Hypothalamus (tissue), 51 donors: ENCODE measurements at places on chromosomes 6 and 20.

DNA sequence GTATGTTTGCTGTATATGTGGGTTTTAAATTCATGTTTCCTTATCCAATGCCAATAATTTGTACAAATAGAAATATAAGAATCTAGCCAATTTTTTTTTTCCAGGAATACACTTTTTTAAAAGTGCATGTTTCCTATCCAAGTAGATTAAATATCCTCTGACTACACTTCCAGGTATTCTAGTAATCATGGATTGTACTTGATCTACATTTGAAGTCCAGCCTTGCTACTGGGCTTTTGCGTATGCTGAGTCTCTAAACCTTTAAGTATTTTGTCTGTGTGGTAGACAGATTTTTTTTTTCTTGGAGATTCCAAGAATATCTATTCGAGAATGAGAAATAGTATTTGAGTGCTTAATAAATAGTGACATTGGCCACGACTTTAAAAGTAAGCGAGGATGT, 188.3 kb downstream of the SASH1 start:
- DNase-seq = no peak

DNA sequence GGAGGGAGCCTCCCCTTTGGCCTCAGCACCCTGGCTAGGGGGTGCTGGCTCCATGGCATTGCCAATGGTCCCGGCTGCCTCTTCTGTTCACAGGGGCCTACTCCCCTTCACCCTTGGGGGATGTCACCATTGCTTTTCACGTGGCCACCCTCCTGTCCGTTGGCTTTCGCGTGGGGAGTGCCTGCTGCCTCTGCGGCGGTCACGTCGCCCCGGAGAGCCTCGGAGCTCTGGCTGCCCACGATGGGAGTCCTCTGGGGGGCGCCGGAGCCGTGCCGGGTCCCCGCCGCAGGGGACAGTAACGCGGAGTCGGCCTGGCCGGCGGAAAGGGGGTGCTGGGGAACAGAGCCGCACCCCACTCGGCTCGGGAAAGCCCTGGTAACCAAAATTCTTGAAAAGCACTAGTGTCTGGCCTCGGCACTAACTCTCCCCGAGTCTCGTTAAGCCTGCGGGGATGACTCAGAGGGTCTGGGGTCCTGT, 661 bp upstream of the HEBP2 start:
- DNase-seq = peak; percentile 32

DNA sequence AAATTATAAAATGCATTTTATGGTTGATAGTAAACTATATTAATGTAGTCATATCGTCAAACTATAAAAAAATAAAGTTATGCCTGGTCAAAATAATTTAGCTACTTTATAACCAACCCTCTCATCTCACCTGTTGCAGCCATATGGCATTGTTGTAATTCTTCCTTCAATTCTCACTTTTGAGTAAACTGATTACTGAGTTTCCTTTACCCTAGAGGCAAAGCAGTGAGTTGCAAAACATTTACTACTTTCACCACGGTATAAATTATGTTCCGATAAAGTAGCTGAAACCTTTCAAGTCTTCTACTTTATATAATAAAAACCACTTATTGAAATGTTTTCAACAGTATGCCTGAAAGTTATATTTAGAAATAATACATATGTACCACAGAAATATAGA, 113.8 kb downstream of the AHI1 start:
- no peak for DNase-seq

DNA sequence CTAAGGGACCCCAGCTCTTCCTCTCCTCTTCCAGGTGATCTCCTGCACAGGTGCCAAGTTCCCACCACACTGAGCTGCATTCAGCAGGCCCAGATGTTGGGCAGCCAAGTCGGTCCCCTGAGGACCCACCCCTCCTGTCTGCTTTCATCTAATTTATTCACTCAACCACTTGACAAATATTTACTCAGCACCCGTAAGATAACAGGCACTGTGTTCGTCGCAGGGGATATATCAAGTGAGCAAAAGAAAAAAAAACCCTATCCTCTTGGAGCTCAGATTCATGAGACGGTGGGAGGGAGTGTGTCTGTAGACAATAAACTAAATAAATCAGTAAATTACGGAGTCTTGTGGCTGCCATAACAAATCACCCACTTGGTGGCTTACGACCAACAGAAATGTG, 143.6 kb downstream of the MRPL14 start:
- no peak for DNase-seq

DNA sequence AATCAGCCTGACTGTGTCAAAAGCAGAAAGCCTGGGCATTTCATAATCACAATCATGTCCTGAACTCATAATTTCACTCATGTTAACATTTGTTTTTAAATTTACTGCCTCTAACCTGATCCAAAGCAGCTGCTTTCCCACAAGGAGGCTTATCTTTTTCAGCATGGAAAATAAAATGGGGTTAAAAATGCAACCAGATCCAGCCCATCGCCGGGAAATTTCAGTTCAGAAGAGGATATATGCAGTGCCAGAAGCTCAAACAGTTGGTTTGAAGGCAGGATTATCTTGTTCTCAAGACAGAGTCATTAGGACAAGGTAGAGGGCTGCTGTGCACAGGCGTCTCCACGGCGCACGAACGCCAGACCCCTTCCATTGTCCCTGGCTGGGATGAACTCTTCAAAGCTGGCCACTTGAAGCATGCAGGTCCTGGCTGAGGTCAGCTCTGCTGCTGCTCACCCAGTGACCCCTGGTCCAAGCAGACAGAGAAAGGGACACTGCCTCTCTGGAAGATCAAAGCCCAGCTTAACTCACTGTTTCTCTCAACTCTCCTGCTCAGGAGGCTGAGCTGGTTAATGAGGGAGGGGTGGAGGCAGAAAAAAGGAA, 191.1 kb upstream of the HEY2 start:
- no peak for DNase-seq

- no peak for DNase-seq
Measured at GRCh38 chr6:49524541-49524940, 24.8 kb downstream of the GLYATL3 start.

GRCh38 chr6:24272553-24272952, 85.3 kb downstream of the DCDC2 start:
- no peak for DNase-seq

- no peak for DNase-seq
Measured at GRCh38 chr6:124738482-124738881, 223.8 kb upstream of the RNF217 start.

DNA sequence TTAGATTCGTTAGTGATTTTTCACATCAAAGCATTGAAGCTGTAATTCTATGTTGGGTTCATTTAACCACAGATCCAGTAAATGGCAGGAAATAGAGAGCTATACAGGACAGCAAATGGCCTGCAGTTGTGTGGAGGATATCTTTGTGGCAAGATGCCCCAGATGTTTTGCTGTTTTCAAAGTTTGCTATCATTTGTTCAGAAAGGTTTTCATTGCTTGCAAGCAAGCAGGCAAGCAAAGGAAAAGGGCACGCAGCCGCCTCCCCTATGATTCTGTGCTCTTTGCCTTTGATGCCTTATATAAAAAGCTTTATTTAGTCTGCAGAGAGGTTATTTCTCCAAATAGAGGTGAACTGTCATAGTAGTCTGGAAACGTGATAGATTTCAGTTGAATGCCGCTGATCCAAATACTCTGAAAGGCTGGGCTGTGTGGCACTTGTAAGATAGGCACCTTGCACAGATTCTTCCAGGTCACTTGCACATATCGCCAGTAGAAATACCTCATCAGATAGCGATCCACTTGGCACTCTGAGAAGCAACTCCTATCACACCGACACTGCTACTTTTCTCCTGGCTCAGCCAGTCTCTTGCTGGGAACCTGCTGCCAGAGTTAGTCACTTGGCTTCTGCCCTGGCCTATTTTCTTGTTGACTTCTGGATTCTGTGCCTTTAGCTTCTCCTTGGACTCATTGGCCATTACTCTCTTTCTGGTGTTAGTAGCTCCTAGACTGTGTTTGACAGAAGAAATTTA, 66.4 kb downstream of the UTRN start:
- no peak for DNase-seq

DNA sequence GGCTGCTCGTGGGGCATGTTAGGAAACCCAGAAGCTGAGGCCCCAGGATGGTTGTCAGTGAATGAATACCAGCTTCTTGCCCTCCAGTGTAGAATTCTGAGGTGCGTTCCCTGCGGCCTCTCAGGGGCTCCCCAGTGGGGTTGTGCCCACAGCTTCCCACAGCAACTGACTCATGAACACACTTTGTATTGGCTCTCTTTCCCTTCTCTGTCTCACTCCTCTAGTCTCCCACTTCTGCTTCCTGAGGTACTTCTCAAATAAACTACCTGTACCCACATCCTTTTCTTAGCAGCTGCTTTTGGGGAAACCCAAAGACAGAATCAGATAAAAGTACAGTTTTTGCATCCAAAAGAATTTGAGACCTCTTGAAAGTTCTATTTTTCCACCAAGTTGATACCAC, 107.7 kb upstream of the JAG1 start:
- no peak for DNase-seq

GRCh38 chr6:3125815-3126214, 7.3 kb downstream of the BPHL start:
- no peak for DNase-seq

DNA sequence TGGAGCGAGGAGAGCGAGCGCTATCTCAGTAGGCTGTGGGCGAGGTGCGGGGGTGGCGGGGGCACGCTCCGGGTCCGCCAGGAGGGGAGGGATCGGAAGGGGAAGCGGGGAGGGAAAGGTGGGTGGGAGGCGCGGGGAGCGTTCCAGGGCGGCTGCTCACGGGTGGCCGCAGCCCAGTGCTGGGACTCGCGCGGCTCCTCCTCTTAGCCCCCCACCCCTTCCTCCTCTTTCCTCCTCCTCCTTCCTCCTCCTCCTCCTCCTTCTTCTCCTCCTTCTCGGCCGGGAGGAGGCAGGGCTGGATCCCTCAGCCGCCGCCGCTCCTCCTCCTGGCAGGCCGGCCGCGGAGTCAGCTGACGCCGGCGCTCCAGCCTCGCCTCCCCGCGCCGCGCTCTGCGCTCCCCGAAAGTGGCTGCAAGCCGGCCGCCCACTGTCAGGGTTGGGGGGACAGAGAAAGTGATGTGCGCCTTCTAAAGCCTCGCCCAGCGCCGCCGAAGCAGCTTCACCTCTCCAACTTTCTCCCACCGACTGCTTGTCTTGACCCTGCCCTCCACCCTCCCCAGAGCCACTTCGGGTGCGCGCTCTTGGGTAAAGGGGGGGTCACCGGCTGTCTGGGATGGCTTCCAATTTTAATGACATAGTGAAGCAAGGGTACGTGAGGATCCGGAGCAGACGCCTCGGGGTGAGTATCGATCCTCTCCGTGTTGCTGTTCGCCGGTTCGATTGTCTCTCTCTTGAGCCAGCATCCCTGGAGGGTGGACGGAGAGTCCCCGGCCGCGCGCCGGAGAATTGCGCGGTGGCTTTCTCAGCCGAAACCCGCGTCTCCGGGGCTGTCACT, at the start of gene DOK5:
TSS of gene DOK5 (plus strand) at position 260 of the 835 bp plus-strand sequence. CDS start at position 614, 354 bp downstream.
- no peak for DNase-seq

DNA sequence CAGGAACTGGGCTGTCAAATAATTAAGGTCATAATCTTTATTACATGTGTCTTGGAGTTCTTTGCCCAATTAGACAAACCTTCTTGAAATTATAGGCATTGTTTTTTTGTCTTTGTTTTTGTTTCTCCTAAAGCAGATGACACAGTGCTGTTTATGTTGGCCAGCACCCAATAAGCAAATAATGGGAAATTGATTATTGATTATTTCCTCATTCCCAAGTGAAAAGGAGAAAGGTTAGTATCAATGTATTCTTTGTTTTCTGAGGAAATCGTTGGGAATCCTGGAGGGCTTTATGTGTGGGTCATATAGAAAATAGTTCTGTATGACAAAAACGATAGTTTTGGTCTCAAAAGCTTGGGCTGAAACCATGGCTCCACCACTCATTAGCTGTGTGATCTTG, 4.5 kb upstream of the CYP24A1 start:
- DNase-seq = no peak

DNA sequence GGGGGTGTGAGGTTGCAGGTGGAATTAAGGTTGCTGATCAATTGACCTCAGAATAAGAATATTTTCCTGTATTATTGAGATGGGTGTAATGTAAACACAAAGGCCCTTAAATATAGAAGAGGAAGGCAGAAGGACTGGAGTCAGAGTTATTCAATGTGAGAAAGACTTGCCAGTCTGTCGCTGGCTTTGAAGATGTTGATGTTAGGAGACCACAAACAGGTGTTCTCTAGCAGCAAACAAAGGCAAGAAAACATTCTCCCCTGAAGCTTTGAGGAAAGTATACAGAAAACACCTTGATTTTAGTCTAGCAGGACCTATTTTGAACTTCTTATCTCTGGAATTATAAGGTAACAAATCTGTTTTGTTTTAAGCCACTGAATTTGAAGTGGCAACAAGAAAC, 138.9 kb upstream of the PTPRK start:
- no peak for DNase-seq

GRCh38 chr6:149859938-149860337, 4.2 kb downstream of the LRP11 start:
- no peak for DNase-seq

DNA sequence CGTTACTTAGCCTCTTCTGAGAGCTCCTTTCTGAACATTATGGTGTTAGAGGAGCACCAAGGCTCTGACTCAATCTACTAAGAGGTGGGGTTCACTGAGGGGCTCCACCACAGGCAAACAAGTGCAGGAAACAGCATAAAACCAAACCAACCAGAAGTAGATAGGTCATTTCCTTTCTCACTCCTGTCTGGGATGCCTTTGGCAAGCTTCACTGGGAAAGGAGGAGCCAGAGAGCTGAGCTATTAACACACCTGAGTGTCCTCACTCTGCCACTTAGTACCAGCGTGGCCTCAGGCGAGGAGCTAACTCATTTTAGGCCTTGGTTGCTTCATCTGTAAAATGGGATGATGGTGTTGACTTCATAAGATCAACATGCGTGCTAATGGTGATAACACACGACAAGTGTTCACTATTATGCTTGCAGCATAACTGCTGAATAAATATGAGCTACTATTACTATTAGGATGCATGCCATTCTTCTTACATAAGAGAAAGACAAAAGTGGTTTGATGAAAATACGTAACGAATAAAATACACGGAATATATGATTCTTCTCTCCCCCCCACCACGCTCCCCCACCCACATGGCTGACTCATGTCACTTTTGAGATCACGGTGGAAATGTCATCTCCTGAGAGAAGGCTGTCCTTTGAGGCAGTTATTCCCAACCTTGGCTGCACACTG, 185.4 kb downstream of the BCAS1 start:
- no peak for DNase-seq

DNA sequence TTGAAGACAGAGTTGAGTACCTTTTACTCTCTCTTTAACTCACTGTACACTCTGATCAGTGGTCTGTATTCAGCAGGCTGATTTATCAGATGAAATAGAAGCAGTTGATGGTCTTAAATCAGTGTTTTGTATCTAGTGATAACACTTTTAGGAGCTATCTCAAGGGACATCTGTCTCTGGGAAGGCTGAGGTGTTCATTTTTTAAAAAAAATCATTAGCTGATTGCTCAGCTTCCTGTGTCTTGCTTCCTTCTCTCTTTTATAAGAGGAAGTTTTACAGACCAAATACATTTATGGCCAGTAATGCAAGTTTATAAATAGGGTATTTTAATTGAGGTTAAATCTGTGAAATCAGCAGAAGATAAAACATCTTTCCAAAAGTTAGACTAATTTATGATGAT, 12.0 kb upstream of the CCDC170 start:
- DNase-seq = no peak
